ENCODE measurements at places on chromosomes 5 and 9.

GRCh38 chr9:127177665-127178265 lies 55.3 kb upstream of the ANGPTL2 start:
- DNase-seq, result no peak

DNA sequence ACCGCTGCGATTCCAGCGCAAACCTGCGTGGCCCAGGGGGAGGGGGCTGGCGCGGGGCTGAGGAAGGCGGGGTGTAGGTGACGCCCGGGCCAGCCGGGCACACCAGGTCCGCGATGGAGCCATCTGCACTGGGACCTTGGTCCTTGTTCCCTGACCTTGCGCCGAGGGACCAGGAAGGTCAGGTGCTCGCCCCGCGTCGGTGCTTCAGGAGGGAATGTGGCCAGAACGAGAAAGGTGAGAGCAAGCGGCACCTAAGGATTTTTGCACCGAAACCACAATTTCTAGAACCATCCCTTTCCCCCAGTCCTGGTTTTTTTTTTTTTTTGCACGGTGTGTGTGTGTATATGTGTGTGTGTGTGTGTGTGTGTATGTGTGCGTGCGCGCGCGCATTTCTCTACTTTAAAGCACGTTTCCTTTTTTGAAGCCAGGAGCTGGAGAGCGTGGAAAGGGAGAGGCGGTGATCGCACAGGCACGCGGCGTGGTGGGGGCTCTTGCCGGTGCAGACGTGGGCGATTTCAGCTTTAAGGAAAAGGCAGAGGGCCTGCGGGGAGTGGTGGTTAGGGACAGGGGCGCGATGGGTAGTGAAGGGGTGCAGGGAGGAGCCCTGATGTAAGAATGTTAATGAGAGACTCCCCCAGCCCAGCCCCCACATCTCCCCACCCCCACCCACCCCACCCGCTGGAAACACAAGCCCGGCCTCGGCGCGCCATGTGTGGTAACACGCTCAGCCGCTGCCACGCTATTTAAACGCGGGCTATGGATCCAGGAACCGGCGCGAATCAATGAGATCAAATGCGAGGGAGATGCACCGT lies at the start of gene NPR3:
NPR3 (plus strand) TSS at position 772 of the 812 bp plus-strand sequence. CDS start 456 bp downstream, outside the sequence.
- no peak for DNase-seq

DNA sequence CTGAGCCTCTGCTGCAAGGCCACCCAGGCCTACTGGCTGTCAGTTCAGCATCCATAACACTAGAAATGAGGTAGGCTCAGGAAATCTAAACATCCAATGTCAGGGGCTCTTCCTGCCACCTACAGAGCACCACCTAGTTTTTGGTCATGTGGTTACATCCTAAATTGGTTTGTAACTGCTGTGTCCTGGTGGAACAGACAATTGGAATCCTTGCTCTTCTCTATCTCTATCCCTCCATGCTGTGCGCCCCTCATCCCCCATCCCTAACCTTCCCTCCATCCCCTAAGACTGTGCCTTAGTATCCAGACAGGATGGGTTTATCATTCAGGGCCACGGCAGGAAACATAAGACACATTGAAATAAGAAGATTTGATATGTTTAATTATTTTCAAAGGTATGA lies 11.4 kb upstream of the MCTP1 start:
- DNase-seq, result no peak

GRCh38 chr5:132640613-132641012 lies 17.4 kb upstream of the IL13 start:
- DNase-seq, result no peak

GRCh38 chr5:74575741-74576538 lies 64.6 kb downstream of the ENC1 start:
- DNase-seq, result no peak

DNA sequence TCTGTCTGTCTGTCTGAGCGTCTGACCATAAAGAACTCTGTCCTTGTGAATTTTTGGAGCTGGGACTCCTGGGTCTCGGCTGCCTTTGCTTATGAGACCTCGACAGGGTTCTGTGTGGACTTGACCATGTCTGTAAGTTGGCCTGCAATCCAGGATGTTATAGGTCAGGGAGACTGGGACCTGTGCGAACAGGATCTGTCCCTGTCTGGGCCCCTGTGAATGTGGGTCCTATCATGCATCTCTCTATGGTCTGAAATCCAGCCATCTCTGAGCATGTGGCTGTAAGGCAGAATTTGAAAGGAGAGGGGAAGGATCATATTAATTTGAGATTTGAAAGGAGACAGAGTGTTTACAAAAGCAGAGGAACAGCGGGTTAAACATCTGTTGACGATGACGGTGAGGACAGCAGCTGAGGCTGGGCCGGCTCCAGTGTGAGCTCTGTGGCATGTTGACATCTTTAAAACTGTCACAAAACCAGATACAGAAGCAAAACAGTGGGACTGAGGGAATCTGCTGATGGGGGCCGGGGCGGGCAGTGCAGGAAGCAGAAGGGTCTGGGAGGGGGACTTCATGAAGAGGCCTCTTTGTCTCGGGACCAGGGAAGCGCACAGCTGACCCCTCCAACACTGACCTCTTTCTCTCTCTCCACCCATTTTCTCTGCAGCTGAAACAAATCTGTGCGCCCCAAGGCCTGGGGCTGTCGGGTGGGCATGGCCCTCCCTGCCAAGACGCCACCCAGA lies 19.1 kb upstream of the MVB12B start:
- peak; percentile 97 for DNase-seq

DNA sequence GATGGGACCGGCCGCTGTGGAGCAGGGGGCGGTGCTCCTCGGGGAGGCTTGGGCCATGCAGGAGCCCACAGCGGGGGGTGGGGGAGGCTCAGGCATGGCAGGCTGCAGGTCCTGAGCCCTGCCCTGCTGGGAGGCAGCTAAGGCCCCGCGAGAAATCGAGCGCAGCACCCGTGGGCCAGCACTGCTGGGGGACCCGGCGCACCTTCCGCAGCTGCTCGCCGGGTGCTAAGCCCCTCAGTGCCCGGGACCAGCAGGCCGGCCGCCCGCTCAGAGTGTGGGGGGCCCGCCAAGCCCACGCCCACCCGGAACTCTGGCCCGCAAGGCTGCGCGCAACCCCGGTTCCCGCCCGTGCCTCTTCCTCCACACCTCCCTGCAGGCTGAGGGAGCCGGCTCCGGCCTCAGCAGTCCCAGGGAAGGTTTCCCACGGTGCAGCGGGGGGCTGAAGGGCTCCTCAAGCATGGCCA lies 131.5 kb downstream of the SNX18 start:
- DNase-seq, result no peak

- no peak for DNase-seq
Observed at GRCh38 chr5:10757043-10757442, 4.0 kb downstream of the DAP start.

GRCh38 chr5:59125011-59125961 lies 542.4 kb downstream of the RAB3C start:
- no peak for DNase-seq

- no peak for DNase-seq
Observed at GRCh38 chr5:72925336-72926010, 30.4 kb upstream of the FCHO2 start.

DNA sequence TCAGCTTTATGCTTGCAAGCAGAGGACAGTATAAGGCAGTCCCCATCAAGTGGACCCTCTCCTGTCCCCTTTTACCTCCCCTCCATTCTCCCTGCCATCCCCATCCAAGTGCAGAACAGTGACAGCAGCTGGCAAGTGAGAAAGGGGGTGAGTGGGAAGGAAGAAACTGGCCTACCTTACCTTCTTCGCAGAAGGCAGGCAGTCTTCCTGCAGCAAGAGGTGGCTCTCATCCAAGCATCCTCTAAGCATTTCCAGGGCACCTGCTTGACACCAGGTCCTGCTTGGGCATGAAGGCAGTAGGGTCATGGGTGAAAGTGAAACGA lies 77.3 kb upstream of the SH3PXD2B start:
- no peak for DNase-seq

- DNase-seq, result peak; percentile 61
Observed at GRCh38 chr5:139745132-139745799, 50.3 kb upstream of the PSD2 start.

GRCh38 chr5:169122951-169123350 lies 178.0 kb downstream of the SLIT3 start:
- no peak for DNase-seq

- no peak for DNase-seq
Observed at GRCh38 chr5:39364367-39364766, at the start of gene C9. TSS of gene C9 (minus strand) at chr5:39364495. CDS start at chr5:39364464, 31 bp downstream.

DNA sequence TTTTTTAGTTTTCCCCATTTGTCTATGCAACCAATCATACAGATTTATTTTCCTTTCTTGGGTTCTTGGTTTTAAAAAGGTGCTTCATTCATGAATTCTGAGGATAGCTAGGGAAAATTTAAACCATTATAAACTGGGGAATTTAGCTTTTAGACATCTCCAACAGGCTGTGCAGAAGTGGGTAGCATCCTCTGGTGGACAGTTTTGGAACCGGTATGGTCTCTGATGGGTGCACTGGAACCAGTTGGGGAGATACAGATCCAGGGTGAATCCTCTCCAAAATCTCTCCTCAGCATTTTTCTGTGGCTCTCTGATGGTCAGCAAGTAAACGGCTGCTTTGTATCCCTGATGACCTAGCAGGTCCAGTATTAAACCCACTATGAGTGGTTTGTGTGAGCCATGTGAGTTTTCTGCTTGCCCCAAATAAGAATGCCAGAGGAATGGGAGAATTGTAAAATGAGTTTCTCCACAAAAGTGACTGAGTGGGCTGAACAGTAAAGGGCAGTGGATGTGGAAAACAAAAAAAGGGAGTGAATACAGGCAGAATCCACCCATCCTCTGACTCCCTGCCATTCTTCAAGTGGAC lies 9.1 kb upstream of the DNAJC25 start:
- DNase-seq, result peak; percentile 45

DNA sequence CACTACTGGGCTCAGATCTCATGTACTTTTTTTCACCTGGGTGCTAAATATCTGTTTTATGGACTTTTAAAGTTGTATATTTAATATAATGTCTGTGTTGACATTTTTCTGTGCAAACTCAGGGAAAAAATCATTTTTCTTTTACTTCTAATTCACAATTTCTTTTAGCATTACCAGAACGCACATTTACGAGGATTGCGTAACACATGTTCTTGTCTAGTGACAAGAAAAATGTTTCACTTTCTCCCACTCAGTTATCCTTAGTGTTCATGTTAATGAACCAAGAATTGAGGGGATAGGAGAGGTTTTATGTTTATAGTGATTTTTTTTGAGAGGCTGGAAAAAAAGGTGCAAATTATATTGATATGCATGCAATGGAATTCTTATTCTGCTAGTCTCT lies 86.3 kb upstream of the PJA2 start:
- no peak for DNase-seq

DNA sequence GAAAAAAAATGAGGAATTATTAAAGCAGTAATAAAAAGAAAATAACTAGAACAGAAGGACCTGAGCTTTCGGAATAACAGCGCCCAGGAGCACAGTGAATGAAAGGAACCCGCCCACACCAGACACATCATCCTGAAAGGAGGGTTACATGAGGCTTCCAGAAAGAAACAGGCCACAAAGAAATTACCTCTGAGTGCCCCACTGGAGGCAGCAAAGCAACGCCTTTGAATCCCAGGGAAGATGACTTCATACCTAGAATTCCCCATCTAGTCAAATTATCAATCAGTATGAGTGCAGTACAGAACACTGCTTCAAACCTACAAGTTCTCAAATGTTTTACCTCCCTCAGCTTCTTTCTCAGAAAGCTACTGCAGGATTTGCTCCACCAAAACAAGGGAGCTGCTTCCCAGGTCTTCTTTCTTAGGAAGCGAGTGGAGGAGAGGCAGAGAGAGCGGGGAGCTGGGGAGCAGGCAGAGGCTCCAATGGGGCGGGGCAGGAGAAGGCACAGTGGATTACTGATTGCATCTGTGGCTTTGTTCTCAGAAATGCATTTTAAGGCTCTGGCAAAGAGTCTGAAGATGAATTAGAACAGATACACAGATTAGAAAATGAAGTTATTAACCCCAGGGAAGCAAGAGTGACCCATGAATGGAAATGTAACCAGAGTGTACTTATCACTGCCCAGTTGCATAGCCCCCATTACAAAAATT lies 87.1 kb downstream of the SEMA4D start:
- DNase-seq, result no peak

DNA sequence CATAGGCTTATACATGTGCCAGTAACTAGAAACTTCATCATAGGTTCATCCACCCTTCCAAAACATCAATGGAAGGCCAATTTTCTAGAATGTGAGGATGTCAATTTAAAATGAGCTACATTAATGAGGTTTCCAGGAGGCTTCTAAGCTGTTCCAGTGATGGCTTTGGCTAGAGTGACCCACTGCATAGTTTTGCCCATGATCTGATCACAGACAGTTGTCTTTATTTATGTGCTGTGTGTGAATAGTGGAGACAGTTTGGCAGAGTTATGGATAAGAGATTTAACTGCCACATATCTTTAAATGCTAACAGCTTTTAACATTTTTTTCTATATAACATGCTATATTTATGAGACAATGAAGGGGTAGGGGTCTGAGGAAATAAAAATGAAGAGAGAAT lies 139.0 kb upstream of the ZNF462 start:
- no peak for DNase-seq

- no peak for DNase-seq
Observed at GRCh38 chr9:133362359-133363044, 6.2 kb downstream of the SURF2 start.

DNA sequence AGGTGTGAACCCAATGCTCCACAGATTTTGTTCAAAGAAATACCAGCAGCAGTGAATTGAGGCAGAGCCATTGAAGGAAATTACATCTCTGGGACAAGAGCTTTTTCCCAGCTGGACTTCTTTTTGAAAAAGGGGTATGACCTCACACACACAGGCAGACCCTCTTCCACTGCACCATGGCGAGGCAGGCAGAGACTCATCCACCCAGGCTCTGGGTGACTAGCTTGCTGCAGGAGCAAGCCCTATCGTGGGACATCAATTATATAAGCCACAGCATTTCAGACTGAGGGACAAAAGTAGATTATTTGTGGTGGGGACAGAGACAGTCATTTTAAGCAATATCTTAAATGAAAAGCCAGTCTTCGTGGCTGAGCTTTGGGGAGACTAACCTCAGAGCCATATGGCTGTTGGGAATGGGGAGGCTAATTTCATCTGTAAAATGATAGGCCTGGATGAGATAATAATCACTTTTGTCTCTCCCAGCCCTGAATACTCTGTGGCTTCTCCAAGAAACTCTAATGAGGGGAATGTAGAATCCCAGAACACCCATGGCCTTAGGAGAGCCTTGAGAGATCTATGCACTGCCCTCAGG lies 113.1 kb upstream of the TNC start:
- DNase-seq, result no peak

DNA sequence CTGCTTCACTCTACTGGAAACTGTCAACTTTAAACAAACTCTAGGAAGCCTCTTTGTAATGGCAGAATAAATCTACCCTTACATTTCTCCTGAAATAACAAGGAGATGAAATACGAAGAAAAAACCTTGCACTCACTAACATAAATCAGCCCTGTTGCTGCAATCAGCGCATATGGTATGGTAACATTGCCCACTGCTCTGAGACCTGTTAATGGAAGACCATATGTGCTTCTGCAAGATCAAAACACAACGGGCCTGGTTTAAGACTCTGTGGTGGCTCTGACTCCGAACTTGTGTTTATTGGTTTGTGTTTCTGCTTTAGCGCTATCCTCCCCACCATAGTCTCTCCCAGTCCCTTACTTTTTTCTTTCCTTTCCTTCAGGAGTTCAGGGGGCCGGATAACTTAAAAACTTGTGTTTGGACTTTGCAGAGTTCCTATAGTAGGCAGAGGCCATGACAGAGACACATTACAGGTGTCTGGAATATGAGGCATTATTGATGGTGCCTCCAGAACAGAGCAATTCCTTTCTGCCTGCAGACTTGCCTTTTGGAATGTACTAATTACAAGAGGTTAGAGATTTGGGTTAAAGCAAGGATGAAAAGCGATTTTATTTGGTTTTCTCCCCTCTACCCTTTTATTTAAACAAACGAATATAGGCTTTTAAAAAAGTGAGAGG lies 110.8 kb downstream of the PSAT1 start:
- DNase-seq, result no peak

Measured in globus pallidus (tissue), 1 donor.